ENCODE measurements at places on chromosomes 6 and 20.

DNA sequence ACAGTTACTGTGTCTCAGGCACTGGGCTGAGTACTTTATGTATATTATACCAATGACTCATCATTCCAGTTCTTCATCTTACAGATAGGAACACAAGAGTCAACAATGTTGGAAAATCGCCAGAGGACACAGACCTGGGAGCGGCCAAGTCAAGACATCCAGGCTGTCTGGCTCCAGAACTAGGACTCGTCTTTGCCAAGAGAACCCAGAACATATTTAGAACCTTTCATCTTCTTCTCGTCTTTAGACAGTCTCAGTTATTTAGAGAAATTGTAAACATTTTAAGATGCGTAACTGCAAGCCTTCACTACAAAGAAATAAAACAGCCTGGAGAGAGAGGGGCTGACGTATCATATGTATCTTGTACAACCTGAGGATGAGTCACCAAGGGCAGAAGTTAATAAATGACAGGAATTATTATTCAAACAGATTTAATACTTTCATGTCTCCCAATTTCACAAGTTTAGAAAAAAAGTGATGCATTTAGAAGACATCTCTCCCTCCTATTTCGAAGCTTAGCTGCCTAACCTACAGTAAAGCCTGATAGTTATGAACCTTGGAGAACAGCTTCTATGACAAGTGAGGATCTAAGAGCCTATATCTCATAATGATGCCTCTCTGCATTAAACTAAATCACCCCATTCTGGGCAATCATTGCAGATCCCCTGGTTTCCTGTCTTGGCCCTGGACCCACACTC lies 43.4 kb downstream of the SLC22A3 start:
- DNase-seq, result peak; percentile 25

- DNase-seq, result no peak
Observed at GRCh38 chr6:140360651-140361050, 986.2 kb upstream of the CITED2 start.

DNA sequence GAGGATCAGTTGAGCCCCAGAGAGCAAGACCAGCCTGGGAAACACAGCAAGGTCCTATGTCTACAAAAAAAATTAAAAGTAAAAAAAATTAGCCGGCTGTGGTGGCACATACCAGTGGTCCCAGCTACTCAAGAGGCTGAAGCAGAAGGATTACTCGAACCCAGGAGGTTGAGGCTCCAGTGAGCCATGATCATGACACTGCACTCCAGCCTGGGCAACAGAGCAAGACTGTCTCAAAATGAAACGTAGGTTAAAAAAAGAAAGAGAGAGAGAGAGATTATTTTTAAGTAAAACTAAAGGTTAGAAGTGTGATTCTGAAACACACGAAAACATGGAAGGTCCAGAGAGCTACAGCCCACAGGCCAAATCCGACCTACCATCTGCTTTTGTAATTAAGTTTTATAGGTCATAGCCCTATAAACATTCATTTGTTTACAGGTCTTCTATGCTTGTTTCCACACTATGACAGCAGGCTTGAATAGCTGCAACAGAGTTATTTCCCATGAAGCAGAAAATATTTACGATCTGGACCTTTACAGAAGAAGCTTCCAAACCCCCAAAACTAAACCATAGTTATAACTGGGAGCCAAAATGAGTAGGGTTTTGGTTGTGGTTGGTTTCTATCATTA lies 279.7 kb downstream of the GMDS start:
- no peak for DNase-seq

DNA sequence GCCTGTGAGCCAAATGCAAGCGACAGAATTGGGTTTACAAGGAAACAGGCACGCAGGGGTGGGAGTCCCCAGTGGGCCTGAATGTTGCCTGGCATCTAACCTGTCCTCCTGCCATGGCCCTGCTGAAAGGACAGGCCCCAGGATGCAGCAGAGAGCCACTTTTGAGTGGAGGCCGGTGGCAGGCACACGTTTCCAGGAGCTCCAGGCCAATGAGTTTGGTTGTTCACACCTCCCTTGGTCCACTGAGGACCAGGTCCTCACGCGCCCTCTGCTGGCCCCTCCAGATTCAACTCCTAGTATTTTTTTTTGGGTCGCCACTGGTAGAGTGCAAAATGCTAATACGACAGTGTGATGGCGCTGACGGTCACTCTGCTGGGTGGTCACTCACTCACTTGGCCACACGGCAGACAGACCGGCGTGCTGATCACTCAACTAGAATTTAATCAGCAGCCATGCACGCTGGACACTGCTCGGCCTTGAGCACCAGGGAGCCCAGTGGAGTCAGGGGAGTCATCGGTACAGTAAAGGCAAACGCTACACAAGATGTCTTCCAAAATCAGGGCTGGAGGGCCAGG lies 81.7 kb upstream of the NFATC2 start:
- DNase-seq, result peak; percentile 69

DNA sequence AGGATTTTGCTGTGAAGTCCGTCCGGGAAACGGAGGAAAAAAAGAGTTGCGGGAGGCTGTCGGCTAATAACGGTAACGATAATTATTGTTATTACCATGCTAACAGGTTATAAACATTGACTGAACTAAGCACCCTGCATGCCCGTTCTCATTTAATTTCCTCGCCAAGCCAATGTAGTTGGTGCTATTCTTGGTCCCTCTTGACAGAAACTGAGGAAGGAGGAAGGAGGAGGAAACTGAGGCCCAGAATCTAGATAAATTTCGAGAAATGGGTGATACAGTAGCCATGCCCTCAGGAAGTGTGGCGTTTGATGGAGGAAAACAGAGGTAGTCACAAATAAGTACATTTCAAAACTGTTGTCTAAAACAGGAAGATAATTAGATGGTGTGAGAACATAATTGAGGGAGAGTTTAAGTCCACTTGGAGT lies 474 bp downstream of the TPX2 start:
- no peak for DNase-seq
